ENCODE measurements at places on chromosomes 1 and 21.
A peak's percentile ranks its signal among the peaks of the same experiment; 100 is the strongest.

- no peak for DNase-seq
Observed at GRCh38 chr1:18734001-18734400, 103.4 kb downstream of the PAX7 start.

GRCh38 chr1:93448983-93449804 is 1.3 kb downstream of the FNBP1L start:
- DNase-seq, result no peak

GRCh38 chr21:8989721-8990325 is 1531.6 kb upstream of the TPTE start:
- no peak for DNase-seq

DNA sequence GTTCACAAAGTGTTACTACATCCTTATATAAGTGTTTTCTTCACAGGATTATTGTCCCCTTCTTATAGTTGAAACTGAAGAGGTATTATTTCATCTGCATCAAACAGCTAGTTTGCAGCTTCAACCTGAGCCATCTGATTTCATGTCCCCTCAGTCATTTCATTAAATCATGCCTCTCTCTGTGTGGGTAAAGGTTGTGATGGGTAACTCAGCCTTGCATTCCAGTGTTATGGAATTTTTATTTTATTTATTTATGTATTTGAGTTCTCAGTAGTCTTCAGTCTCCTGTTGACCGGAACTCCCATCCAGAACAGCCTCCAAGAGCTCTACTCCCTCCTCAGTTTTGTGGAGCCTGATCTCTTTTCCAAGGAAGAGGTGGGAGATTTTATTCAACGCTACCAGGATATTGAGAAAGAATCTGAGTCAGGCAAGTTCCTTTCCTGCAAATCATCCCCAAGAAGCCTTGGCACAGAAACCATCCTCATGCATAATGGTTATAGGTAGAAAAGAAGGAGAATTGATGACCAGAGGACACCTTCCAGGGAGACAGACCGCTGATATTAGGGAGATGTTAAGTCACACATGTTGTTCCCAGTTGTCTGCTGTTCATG is 21.8 kb downstream of the CHD1L start:
- DNase-seq, result no peak

- no peak for DNase-seq
Observed at GRCh38 chr1:22326931-22327330, 124.7 kb upstream of the ZBTB40 start.

- DNase-seq, result no peak
Observed at GRCh38 chr1:233005703-233006102, 55.3 kb downstream of the NTPCR start.

DNA sequence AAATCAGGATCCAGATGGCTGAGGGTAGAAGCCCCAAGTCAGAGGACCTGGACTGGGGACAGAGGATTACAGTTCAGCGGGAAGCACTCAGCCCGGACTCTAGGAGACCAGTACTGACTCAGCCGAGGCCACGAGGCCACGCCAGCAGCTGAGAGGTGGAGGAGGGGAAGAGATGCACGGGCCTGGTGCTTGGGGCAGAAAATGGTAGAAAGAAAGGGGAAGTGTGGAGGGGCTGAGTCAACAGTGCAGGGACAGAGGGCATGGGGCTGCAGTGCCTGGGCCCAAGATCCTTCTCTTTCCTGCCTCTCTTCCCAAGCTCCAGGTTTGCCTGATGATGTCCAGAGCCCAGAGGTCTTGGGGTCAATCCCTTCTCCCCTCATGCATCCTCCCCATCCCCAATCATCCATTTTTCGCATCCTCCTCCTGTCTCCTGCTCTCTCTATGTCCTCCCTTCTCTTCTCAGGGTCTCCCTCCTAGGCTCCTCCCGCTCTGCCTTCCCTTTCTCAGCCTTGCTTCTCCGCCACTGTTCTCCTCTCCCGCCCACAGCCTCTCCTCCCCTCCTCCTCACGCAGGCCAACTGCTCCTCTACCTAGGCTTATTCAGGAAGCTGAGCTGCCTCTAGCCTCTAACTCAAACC is 7.7 kb downstream of the ARHGEF2 start:
- no peak for DNase-seq

GRCh38 chr1:166272851-166273250 is 106.0 kb upstream of the FAM78B start:
- DNase-seq, result no peak

GRCh38 chr1:78490861-78491450 is at the start of gene PTGFR:
PTGFR (plus strand) TSS chr1:78490974; CDS start chr1:78492744, 1,770 bp downstream.
- DNase-seq, result no peak

- DNase-seq, result no peak
Observed at GRCh38 chr1:79519084-79519760, 512.7 kb upstream of the ADGRL4 start.

DNA sequence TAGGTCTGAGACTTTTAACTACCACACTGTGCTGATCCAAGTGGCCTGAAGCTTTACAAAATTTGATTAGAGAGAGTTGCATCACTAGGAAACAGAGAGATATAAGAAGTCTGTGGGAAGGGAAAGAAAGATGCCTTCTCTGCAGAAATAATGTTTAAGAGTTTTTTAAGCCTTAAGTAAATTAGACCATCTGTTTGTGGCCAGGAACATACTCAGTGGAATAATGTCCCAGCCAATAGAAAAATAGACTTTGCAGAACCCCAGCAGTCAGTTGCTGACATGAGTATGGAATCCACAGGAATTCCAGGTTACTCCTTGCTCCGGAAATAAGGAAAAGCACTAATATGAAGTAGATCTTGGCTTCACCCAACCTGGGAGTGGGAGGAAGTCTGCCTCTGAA is 144.8 kb downstream of the ST6GALNAC5 start:
- DNase-seq, result no peak

- no peak for DNase-seq
Observed at GRCh38 chr1:32464191-32464715, 619 bp upstream of the ZBTB8B start.

GRCh38 chr1:193727850-193728249 is 541.4 kb upstream of the B3GALT2 start:
- no peak for DNase-seq

GRCh38 chr21:46438241-46438640 is 20.4 kb upstream of the DIP2A start:
- DNase-seq, result no peak

- no peak for DNase-seq
Observed at GRCh38 chr1:80018348-80018747, 1011.8 kb upstream of the ADGRL4 start.

GRCh38 chr1:17236779-17237560 is 11.9 kb upstream of the PADI3 start:
- peak; percentile 80 for DNase-seq

- DNase-seq, result no peak
Observed at GRCh38 chr1:157091186-157091585, 8.4 kb downstream of the ETV3L start.

DNA sequence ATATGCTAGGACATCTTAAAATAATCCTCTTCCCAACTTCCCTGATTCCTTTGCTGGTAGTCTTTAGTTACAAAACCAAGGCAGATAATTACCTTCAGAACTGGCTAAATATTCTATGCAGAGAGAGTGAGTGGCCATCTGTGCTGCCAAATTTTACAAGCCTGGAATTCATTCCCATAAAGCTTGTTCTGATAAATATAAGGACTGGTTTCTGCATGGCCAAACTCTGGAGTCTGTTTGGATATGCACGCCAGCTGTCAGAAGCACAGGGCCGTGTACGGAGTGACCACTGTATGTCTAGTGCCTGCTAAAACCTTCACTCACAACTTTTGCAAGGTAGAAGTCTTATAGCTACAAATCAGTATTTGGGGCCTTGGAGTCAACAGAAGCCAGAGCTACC is 66.5 kb upstream of the RAVER2 start:
- DNase-seq, result no peak

GRCh38 chr1:233168384-233168783 is 127.1 kb downstream of the PCNX2 start:
- DNase-seq, result no peak
